Renal cortical epithelial cell (primary cell): ENCODE measurements at places on chromosomes 3 and 15.

DNA sequence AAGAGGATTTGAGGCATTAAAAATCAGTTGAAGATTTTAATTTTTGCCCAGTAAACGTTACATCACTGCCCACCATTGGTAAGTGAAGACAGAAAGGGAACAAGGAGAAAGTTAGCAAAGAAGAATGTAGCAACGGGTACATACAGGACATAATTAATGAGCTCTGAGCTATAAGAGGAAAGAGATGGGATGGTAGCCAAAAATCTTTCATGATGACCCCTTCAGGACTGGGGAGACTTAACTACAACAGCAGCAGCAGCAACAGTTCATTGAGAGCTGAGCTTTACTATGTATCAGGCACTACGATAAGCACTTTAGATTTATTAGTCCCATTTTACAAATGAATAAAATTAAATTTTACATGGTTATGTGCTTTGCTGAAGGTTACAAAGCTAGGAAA lies 18.4 kb downstream of the EMC4 start:
- DNase-seq: no peak

DNA sequence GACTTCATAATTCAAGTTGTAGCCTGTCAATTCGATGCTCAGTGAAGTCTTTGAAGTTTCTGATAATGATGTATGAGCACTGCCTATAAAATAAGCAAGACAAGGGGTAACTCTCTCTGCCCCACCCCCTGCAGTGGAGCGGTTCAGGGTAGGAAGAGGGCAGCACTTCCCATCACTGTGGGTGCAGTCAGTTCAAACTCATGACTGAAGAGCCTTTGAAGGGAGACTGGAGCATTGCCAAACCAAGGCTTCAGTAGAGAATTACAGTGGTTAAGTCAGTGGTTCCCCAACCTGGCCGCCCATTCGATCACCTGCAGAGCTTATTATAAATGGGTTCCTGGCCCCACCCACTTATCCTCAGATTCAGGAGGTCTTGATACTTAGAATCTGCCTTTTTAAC lies 190.6 kb downstream of the SHQ1 start:
- peak; percentile 77 for DNase-seq

DNA sequence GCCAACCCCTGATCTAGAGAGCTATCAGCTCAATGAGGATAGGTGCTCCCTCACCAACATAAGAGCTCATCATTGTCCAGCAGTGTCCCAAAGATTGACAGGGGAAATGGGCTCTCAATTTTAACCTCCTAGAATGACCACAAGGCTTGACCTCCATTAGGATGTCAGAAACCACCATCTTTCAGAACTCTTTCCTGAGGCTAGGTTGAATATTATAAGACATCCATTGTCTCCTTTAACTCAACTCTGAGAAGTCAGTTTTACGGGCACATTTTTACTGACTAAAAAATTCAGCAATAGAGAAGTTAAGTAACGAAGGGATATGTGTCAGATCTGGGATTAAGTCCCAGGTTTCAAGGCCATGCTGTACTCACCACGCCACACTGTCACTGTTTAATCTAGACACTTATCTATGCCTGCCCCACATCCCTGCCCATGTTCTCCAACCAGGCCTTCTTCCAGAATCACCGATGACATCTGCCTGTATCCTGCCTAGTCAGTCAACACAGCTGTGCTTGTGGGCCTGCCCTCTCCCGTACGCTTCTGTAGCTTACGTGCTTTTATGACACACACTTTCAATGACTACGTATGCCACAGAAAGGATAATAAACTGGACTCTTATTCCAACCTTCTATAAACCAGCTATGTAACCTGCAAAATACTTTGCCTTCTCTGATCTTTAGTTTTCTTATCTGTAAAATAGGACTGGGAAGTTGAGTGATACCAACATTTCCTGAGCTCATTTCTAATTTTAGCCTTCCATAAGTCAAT lies 17.1 kb upstream of the MUC13 start:
- DNase-seq: no peak

DNA sequence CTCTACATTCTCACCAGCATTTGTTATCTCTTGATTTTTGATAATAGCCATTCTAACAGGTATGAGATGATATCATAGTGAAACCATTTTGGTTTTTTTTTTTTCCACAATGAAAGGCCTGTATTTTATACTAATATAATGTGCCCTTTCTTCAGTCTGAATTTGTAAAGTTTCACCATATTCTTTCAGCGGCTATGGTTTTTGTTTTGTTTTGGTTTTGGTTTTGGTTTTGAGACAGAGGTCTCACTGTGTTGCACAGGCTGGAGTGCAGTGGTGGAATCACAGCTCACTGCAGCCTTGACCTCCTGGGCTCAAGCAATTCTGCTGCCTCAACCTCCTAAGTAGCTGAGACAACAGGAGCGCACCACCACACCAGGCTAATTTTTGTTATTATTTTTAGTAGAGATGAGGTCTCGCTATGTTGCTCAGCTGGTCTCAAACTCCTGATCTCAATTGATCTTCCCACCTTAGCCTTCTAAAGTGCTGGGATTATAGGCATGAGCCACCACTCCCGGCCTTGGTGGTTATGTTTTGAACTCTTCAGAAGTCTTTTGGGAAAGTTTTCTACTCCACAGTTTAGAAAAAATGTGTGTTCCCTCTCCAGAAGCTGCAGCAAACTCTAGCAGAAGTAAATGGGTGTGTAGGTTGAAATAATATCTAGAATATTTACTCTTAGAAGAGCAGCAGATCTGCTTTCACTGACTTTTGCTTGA lies 110.2 kb upstream of the UMPS start:
- no peak for DNase-seq

- no peak for DNase-seq
Measured at GRCh38 chr15:55552926-55553325, 35.2 kb downstream of the PYGO1 start.

GRCh38 chr3:120688121-120688520 lies 6.1 kb upstream of the HGD start:
- peak; percentile 51 for DNase-seq

DNA sequence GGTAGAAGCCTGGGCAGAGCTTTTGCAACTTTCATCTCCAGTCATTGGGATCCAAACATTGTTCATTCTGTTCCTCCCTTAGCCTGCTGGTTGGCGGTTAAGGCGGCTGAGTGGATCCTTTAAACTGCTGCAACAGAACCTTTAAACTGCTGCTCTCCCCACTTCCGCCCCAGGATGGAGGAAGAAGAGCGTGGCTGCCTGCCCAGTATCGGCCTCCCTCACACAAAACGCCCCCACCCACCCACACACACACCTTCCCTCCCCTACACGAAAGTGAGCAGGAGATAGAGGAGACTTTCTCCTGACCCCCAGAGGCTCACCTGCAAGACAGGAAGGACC lies 460 bp upstream of the ZMAT3 start:
- no peak for DNase-seq

DNA sequence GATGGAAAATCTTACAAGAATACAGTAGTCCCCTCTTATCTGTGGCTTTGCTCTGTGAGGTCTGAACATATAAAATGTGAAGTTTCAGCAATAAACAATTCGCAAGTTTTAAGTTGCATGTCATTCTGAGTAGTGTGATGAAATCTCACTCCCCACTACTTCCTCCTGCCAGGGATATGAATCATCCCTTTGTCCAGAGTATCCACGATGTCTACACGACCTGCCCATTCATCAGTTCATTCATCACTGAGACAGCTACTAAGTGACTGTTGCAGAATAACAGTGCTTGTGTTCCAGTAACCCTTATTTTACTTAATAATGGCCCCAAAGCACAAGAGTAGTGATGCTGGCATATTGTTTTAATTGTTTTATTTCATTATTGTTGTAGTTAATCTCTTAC lies 489.2 kb upstream of the UBE2E2 start:
- peak; percentile 96 for DNase-seq

DNA sequence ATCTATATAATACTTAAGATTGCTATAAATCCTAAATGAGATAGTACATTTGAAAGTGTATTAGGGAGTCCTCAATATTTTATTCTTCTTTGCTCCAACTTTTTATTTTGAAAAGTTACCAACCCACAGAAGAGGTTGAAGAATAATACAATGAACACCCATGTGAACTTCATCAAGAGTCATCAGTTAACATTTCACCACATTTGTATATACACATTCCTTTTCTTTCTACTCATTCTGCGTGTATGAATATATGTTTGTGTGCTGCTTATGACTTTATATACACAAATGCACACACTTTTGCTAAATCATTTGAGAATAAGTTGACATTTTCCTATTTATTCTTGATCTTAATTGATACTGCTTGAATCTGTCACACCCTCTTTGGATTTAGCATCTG lies 193.3 kb upstream of the CGNL1 start:
- DNase-seq: no peak

GRCh38 chr3:101870138-101870537 lies 20.8 kb downstream of the NFKBIZ start:
- DNase-seq: no peak

GRCh38 chr3:39164414-39164813 lies 11.0 kb upstream of the CSRNP1 start:
- no peak for DNase-seq

DNA sequence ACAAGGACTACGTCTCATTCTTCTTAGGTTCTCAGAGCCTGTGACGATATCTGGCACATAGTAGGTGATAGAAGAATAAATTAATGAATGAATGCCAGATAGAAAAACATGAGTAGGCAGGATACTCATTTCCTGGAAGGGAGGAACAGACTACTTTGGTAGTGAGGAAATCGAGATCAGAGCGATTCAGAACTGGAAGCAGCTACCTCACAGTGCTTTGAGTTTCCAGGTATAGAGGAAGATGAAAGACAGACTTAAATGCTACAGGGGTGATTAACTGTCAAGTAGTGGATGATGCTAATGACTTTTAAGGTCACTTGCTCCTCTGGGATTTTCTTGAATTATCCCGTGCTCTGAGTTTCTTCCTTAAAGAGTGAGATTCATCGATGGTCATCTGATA lies 951.5 kb upstream of the CFAP20DC start:
- no peak for DNase-seq

- no peak for DNase-seq
Measured at GRCh38 chr3:149198611-149199010, 23.0 kb downstream of the CP start.

GRCh38 chr3:10627884-10628572 lies 122.6 kb upstream of the ATP2B2 start:
- DNase-seq: no peak

- peak; percentile 49 for DNase-seq
Measured at GRCh38 chr3:40690749-40691451, 166.1 kb downstream of the ZNF621 start.

DNA sequence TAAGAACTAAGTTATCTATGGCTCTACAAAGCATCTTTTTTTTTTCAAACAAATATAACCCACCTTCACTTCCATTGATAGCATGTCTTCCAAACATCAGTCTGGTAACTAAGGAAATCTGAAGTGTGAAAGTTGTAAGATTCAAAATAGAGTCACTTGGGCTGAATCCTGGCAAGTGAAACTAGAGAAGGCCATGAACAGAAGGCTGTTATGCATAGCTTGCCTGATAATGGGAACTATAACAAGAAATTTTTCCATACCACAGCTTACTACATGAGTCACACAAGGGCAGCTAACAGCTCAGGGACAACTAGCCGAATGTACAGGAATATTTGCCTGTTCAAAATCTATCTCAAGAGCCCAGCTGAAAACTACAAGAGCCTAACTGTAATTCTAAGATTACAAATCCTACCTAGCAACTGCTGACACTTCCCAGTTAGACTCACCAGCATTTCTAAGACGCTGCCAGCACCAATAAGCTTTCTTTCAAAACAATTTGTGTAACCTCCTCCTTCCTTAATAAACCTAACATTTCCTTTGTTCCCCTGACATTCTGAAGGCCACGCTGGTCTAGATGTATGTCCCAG lies 1066.5 kb downstream of the PLOD2 start:
- peak; percentile 73 for DNase-seq

- DNase-seq: peak; percentile 68
Measured at GRCh38 chr3:110708156-110708555, 363.5 kb upstream of the NECTIN3 start.

DNA sequence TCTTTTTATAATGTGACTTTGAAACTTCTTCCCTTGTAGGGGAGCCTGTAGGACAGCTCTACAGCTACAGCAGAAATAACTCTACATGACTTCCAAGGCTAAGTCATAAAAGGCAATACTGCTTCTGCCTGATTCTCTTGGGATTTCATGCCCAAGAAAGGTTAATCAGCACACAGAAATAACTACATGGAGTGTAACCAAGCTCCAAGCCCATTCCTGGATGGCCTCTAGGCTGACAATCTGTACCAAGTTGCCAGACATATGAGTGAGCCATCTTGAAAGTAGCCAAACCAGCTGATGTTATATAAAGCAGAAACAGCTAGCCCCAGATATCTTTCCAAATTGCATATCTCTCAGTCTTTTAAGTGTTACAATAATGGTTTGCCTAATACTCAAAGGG lies 75.8 kb upstream of the OSTN start:
- DNase-seq: no peak

DNA sequence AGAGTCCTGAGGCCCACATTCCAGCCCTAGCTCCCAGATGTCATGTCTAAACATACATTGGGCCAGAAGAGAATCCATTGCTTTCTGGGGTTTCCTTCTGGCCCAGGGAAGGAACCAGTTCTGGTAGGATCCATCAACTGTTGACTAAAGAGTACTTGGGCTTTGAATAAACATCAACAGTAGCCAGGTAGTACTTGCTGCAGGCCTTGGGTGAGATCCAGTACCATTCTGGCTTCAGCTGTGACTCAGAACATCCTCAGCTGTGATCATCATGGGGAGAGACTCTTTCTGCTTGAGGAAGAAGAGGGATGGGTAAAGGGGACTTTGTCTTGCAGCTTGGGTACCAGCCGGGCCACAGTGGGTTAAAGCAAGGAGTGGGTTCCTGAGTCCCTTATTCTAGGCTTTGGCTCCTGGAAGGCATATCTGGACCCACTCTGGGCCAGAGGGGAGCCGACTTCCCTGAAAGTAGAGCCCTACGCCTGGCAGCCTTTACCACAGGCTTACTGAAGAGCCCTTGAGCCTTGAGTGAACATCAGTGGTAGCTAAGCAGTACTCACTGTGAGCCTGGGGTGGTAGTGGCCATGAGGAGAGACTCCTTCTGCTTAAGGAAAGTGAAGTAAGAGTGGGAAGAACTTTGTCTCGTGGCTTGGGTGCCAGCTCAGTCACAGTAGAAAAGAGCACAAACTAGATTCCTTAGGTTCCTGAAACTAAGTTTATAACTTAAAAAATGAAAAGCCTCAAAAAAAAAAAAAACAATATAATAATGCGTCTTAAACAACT lies 128.3 kb downstream of the GOLIM4 start:
- DNase-seq: no peak

- no peak for DNase-seq
Measured at GRCh38 chr3:27072810-27073651, 296.2 kb downstream of the NEK10 start.

DNA sequence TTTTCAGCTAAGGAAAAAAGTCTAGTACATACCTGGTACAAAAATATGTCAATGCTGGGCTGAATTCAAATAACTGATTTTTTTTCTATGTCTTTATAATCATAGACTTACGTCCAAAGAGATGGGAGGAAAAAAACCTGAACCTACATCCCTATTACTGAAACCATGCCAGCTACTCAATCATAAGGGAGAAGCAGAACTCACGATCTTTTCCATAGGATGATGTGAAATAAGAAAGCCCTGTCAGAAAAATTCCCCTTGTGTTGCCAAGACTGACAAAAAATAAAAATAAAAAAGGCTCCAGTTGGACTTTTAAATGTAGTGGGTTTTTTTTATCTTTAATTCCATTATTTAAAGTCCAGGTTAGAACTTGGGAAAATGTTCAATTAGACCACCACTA lies 3.3 kb downstream of the MSL2 start:
- no peak for DNase-seq

GRCh38 chr15:50425219-50425618 lies 1.0 kb downstream of the USP8 start:
- DNase-seq: no peak
